Left renal cortex interstitium (tissue), 4 donors: ENCODE measurements at places on chromosomes 12 and 14. TPM values are rescaled to one million over a fixed set of nuclear protein-coding genes. Genes with fewer than 3 reads are reported as not detected.

Gene TAS2R8
- polyA plus RNA-seq: not detected

DNA sequence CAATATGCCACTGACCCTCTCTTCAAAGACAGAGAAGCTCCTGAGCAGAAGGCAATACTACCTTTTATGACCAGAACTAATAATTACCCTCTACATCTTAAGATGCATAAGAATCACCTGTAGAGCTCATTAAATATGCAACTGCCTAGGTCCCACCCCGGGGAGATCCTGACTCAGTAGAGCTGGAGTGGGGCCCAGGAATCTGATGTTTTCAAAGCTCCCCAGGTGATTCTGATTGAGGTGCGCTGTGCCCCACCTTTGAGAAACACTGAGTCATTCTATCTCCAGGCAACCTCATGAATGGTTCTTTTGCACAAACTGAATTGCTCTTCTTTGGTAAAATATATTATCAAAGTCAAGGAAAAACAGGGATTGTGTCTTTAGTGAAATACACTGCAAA, 149.3 kb upstream of the BMP4 start:
- no peak for DNase-seq

Gene SRRM4
- 0.03 TPM for polyA plus RNA-seq

DNA sequence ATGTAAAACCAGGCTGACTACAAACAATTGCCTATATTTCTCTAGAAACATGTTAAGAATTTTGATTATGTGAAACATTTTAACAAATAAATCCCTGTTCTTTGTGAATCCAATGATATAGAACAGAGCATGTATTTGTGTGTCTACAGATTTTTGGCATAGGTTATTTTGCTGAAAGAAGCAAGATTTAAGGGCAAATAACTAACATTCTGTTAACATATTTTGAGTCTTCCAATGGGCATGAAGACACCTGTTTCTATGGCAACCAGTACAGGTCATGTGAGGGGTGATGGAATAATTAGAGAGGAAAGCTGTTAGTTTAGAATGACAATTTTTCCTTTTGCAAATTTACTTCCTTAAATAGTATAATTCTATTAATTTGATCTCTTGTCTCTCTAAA, 8.8 kb downstream of the ART4 start:
- no peak for DNase-seq

Gene NEDD1
- polyA plus RNA-seq: 30.4 TPM

DNA sequence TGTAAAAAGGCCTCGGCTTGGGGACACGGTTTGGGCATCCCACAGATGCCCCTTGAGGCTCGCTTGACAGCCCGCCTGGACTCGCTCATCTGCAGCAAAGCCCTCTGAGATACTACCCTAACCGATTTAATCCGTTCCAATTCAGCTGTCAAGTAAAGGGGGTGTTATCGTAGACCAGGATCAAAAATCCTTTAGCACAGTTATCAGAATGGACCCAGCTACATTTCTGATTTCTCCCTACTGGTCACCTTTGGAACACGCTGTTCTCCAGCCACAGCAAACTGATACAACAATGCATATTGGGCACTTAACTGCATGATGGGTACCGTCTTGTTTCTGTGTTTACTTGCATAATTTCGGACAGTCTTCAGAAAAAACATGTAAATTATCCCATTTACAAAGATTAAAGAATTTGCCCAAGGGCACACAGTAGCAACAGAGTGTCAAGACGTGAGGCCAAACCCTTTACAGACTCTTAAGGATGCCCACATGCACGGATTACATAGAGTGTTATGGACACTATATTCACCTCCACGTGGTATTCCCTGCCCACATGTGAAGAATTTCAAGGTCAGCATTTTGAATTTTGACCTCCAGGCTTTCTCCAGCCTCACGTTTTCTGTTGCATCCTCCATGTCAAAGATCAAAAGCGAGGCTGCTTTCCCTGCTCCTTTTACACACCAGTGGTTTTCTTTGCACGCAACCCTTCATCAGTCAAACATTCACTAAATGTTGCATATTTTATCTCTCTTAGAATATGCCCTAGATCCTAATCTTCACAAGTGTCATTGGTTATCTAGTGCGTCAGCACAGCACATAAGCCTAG, 3.2 kb upstream of the DUSP6 start:
- DNase-seq: no peak

Gene AQP2
- polyA plus RNA-seq: 112 TPM

Gene C12orf60
- polyA plus RNA-seq: 3.9 TPM

DNA sequence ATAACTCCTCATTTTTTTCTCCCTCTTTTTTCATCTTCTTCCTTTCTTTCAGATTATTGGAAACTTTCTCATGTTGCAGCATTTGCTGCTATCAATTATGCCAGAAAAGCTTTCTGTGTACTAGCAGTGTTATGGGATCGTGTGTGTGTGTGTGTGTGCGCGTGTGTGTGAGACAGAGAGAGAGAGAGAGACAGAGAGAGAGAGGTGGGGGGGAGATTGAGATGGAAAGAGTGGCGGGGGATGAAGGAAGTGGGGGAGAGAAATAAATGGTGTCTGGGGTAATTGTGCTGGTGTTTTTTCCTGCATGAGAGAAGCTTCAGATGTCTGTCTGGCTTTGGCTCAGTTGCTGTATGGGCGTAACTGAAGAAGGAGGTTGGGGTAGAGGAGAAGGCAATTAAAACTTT, 268.9 kb downstream of the RAD51B start:
- no peak for DNase-seq

Gene ASCL1
- 0.12 TPM for polyA plus RNA-seq

DNA sequence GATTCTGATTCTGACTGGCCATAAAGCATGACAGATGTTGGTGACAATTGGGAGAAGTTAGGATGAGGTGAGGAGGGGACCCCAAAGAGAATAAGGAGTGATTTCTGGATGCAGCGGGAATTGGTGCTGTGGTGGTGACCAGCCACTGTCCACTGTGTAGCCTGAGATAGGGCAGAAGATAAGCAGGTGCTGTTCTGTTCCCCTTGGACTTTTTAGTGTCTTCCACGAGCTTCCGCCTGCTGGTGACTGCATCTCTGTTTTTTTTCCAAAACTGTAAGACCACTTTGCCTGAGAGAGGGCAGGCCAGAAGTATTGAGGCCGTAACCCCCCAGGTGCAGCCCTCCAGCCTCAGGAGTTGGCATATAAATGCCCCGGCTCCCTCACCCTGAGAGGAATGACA, 161.2 kb upstream of the MYL2 start:
- DNase-seq: no peak

Gene ACVRL1
- polyA plus RNA-seq: 38.0 TPM

Gene RCOR1
- polyA plus RNA-seq: 31.0 TPM

DNA sequence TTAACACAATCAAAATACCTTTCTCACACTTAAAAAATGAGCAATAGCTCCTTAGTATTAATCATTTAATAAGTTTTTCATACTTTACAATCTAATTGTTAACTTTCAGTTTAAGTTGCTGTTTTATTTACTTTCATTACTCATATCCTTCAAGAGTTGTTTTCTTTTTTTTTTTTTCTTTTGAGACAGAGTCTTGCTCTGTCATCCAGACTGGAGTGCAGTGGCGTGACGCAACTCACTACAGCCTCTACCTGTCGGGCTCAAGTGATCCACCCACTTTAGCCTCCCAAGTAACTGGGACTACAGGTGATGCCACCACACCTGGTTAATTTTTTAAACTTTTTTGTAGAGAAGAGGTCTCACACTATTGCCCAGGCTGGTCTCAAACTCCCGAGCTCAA, 16.1 kb downstream of the ZBTB1 start:
- DNase-seq: no peak

DNA sequence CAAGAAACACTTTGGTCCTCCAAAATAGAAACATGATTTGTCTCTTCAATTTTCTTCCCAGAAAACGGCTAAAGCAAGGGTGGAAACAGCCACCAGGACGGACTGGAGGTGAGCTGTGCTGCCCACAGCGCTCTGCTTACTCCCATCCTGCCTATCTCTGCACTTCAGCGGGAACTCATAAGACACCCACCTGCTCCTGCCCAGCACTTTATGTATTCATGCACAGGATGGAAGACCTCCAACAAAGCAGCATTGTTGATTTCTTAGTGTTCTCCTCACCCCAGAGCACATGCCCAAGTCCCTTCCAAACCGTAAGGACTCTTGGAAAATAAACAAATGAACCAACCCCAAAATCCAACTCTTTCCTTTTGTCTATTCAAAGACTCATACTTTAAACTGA, 277.2 kb downstream of the MED13L start:
- no peak for DNase-seq

Gene KCNA5
- 2.5 TPM for polyA plus RNA-seq

Gene TCL1A
- polyA plus RNA-seq: 1.9 TPM

DNA sequence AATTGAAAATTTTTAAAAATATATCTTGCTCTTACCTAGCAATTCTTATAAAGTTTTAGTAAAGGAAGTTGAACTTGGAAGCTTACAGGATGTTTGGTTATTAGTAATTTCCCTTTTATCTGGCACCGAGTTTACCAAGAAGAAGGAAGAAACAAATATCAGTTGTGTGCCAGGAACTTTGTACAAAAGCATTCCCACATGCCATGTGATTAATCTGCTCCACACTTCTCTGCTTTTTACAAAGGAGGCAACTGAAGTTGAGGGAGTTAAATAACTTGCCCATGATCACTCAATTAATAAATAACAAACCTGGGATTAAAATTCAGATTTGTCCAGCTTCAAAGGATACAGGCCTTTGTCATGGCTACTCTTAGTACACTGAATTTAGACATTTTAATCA, 122.5 kb upstream of the BCAT1 start:
- no peak for DNase-seq

Gene A2M
- 192 TPM for polyA plus RNA-seq

GRCh38 chr12:5554711-5555110, 122.8 kb downstream of the NTF3 start:
- no peak for DNase-seq

DNA sequence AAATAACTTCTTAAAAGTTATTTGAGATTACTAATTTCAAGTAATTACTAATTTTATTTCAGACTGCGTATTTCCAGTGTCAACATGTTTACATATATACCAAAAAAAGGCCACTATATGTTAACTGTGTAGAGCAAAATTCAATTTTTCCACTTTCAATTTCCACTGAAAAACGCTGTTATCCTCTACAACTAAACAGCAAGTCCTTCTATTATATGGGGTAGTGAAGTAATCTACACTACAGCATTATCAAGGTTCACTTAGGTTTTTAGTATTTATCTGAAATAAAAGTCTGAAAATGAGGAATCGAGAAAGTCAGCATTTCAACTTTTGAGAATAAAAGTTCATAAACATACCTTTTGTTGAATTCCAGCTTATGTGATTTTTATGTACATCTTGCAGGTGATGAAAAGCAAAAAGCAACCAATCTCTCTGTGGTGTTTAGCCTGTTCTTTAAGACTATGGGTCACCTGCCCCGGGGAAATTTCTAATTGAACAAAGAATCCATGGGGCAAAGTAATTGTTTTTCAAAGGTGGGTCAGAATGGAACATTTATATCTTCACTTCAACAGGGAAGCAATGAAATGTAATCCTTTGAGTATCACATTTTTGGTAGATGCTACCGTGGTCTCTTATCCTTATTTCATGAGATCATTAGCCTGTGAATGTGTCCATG, 3.3 kb downstream of the BTG1 start:
- DNase-seq: no peak

- no peak for DNase-seq
Measured at GRCh38 chr12:95978774-95979173, 17.4 kb downstream of the HAL start.

DNA sequence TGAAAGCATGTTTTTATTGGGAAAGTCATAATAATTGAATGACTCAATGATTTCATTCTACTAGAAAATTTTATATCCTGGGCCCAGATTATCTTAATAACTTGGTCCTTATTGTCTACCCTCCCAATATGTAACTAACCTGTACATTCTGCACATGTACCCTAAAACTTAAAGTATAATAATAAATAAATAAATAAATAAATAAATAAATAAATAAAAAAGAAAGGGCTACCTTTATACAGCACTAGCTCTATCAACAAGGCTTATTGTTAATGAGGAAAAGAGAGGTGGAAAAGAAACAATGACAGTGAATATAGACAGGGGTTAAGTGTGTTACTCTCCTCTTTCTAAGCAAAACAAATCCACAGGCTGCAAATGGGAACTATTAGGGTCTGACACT, 83.6 kb downstream of the GRIN2B start:
- no peak for DNase-seq
